ENCODE measurements at places on chromosomes 2 and 18.

DNA sequence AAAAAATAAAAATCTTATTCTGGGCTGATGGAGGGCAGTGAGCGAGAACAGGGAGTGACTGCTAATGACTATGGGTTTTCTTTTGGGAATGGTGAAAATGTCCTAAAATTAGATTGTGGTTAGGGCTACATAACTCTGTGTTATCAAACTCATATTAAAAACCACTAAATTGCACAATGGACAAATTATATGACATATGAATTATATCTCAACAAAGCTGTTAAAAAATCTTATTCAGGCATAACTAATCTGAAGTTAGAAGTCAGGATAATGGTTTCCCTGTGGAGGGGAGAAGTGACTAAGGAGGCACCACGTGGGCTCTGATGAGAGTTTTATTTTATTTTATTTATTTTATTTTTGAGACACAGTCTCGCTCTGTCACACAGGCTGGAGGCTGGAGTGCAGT is 32.1 kb upstream of the DPP4 start:
- DNase-seq: no peak

- DNase-seq: no peak
Measured at GRCh38 chr18:31655354-31655753, 29.0 kb downstream of the B4GALT6 start.

- DNase-seq: peak; percentile 12
Measured at GRCh38 chr2:101696272-101697123, 1.0 kb upstream of the MAP4K4 start.

- DNase-seq: no peak
Measured at GRCh38 chr2:168482952-168483831, 27.1 kb downstream of the CERS6 start.

DNA sequence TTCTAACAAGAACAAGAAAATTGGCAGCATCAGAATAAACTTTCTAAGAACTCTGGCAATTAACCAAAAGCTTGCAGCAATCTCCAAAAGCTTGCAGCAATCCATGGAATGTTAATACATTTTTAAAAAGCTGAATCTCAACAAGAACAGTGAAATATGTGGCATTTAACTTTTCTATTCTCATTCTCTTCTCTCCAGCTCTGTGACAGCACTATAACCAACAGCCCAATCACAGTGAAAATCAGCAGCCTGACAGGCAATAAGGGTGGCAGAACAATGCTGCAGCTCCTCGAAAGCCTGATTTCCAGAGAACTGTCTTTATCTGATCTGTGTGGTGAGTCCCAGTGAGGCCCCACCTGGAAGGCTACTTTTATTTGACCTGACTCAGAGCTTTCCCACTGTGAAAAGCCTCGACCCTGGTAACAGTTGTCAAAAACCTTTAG is 60.0 kb downstream of the TMEM131 start:
- no peak for DNase-seq

DNA sequence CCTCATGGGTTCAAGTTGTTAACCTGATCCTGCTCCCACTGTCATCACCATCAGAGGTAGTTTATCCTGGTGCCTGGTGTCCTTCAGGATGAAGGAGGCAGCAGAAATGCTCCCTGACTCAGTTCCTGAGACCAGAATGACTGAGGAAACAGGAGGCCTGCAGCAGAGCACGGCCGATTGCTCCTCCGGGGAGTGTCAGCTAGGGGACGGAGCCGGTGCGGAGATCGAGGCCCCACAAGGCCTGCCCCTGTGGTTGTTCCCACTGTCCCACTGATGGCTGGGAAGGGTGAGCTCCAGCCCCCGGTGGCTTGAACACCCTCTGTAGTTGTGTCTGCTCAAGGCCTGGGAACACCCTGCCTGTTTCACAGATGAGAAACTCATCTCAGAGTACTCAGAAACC is 45.6 kb downstream of the SH3BP4 start:
- no peak for DNase-seq

- no peak for DNase-seq
Measured at GRCh38 chr18:40553029-40553428, 1402.0 kb upstream of the PIK3C3 start.

DNA sequence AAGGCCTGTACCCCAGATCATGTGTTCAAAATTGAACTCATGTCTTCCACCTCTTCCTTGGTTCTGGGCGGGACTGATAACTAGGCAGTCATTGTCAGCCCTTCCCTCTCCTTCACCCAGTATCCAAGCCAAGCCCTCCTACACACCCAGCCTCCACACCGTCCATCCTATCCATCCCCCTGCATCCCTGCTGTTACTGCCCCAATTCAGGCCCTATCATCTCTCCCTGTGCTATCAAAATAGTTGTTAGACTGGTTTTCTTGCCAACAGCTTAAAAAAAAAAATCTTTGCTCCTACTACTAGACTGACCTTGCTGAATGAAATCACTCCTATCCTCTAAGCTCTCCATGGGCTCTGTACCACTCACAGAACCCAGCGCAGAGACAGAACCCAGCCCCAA is 32.8 kb downstream of the TGFA start:
- no peak for DNase-seq

GRCh38 chr18:52813635-52814416 is 473.8 kb downstream of the DCC start:
- no peak for DNase-seq

DNA sequence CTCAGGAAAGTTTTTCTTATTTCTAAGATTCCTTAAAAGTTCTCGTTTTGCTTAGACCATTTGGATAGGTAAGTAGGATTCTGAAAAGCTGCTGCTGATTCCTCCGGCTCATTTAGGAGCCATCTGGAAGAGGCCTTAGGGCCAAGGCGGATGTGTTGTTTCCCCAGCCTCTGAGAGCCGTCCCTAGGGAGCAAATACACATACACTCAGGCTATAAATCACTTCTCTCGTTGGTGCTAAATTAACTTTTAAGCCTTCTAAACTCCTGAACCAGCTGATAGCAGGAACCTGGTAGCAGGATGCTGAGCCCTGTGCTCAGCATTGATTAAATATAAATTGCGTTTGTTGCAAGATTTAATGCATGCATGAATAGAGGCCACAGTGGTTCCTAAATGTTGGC is 109.8 kb downstream of the ADCYAP1 start:
- DNase-seq: no peak

- DNase-seq: no peak
Measured at GRCh38 chr2:55721596-55722215, 28.1 kb upstream of the PNPT1 start.

- DNase-seq: no peak
Measured at GRCh38 chr18:45488645-45489044, 126.6 kb upstream of the SLC14A2 start.

DNA sequence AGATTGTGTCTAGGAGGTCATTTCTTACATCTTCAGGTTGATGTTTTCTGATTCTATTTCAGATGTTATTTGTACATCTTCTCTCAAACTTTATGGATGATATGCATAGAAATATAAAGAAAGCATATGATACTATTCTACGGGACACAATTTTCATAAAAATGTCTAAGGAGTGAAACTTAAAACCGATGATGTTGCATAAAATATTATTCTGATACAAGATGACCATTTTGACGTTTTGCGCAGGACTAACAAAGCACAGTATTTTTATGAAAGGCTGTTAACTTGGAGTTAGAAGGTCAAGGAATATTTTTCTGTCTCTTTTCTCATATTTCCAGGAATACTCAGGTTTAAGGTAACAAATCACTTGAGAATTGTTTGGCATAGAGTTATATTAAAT is 8.7 kb downstream of the NETO1 start:
- DNase-seq: no peak

GRCh38 chr2:19868224-19868623 is 33.6 kb downstream of the TTC32 start:
- no peak for DNase-seq

DNA sequence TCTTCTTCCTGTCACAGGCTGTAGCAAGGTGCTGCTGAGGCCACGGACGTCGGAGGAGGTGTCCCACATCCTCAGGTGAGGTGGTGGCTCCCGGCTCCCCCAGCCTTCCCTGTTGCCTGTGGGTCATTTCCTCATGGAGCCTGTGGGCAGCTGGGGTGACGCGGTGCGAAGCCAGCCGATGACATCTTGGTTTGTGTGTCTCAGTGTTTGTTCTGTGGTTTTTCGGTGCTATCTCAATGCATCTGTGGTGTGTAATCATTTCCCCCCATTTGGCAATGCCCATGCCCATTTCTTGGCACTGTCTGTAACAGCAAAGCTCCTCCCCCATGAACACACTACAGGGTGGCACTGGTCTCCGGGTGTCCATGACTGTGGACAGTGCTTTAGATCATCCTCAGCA is 6.6 kb downstream of the D2HGDH start:
- DNase-seq: no peak

DNA sequence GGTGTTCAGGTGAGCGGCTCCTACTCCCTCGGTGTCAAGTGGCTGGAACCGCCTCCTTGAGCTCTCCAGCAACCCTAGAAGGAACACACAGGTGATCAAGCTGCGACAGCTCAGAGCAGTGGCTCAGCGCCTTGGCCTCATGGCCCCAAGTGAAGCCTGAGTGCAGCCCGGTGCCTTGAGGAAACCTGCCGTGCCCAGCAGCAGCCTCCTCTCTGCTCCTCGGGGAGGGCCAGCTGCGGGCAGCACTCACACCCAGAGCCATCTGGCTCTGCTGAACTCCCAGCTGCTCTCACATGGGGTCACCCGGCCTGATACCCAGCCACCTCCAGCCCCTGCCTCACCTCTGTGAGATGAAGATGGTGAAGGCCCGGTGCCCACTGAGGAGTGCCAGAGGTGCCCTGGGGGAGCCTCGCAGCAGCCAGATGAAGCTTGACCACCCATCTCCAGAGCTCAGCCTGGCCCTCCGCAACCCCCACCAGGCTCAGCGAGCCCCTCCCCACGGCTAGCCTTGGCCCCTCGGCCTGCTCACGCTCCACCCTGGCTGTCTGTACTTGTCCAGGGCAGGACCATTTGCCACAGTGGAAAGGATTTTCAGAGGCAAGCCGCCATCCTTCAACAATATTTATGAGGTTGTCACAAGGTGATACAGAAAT is 70.6 kb upstream of the RAB6C start:
- no peak for DNase-seq

Data from stimulated activated naive CD8-positive, alpha-beta T cell treated with anti-CD3 and anti-CD28 coated beads, Interleukin-15, amount 100 ng/mL, for 72 hours (primary cell).